ENCODE measurements at places on chromosomes 7 and 10. TPM values are rescaled to one million over a fixed set of nuclear protein-coding genes. Genes with fewer than 3 reads are reported as not detected.
A peak's percentile ranks its signal among the peaks of the same experiment; 100 is the strongest.

The TRPV5 gene
- not detected for total RNA-seq

DNA sequence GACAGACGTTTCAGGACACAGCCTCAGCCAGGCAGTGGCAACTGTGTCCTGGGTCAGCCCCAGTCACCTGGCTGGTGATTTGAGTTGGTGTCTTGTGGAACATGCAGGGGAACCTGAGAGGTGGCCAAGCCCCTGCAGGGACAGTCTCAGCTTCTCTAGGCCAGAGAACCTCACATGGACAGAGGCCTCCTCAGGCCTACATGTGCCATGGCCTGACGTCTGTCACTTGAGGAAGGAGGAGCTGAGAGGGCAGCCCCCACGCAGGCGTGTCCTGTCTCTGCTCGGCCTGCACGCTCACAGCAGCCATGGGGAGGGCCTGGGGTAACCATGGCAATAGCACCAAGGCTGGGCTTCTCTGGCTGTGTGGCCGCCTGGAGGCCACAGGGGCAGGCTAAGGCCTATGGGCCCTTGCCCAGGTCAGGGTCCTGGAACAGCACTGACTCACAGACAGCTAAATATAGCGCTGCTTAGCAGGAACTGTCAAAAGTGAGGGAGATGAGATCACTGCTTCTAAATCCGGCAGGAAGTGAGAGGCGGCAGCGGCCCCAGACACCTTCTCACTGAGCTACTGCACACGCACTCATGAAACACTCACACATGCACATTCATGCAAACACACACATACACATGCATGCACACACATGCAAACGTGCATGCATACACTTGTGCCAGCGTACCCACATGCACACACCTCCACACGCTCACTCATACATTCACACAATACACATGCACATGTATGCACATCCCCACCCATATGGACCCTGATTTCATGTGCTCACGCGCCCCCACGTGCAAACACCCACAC lies 57.0 kb downstream of the YKT6 start:
- peak; percentile 48 for DNase-seq

The LIPM gene
- total RNA-seq, result not detected

- DNase-seq, result no peak
Observed at GRCh38 chr7:49172639-49173038, 248.3 kb downstream of the CDC14C start.

The FAM241B gene
- total RNA-seq, result 1.2 TPM

The NPTX2 gene
- total RNA-seq, result 0.38 TPM

The SUN1 gene
- 41.5 TPM for total RNA-seq

GRCh38 chr10:76433161-76434005 lies 1002.0 kb downstream of the LRMDA start:
- no peak for DNase-seq

GRCh38 chr10:10564081-10564794 lies 453.4 kb upstream of the CELF2 start:
- DNase-seq, result no peak

GRCh38 chr7:57305192-57305748 lies 144.7 kb upstream of the ZNF716 start:
- no peak for DNase-seq

The GDF2 gene
- 7.2 TPM for total RNA-seq

GRCh38 chr10:33258967-33259366 lies 75.5 kb downstream of the NRP1 start:
- no peak for DNase-seq

DNA sequence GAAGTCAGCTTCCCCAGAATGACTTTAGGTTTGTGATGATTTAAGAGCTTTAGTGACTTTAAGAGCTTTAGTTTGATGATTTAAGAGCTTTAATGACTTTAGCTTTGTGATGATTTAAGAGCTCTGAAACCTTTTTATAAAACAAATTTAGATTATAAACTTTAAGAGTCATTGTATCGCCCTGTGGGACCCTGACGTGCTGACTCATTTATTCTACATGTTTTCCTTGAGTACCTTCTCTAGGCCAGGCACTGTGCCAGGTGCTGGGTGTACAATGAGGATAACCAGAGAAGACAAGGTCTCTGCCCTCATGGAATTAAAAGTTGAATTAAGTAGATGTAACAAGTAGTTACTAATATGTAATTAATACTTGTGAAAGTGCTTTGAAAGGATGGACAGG lies 45.4 kb downstream of the CNNM1 start:
- no peak for DNase-seq

DNA sequence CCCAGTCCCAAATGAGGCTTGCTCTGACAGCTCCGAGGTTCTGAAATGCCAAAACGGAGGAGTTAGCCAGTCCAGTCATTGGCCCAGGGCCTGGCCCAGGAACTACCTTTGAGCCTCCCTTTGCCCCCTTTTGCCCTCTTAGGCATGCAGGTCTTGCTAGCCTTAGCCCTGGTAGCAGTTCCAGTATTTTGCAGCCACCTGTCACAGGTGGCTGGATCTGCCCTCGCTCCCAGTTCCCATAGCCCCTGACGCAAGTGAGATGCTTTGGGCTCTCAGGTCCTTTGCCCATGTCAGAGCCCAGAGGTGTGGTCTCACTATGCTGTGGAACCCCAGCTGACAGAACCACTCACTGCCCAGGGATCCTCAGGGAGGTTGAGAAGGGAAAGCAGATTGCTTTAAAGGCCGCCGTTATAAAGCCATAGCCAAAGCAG lies 42.0 kb downstream of the GPRIN2 start:
- DNase-seq, result peak; percentile 50

The NEUROG3 gene
- not detected for total RNA-seq

The FHIP2A gene
- 23.4 TPM for total RNA-seq

GRCh38 chr7:66095010-66095409 lies 19.4 kb downstream of the ASL start:
- DNase-seq, result no peak

GRCh38 chr7:30896036-30896435 lies 15.6 kb upstream of the AQP1 start:
- no peak for DNase-seq

- DNase-seq, result no peak
Observed at GRCh38 chr7:20399521-20399920, 68.8 kb downstream of the ITGB8 start.

DNA sequence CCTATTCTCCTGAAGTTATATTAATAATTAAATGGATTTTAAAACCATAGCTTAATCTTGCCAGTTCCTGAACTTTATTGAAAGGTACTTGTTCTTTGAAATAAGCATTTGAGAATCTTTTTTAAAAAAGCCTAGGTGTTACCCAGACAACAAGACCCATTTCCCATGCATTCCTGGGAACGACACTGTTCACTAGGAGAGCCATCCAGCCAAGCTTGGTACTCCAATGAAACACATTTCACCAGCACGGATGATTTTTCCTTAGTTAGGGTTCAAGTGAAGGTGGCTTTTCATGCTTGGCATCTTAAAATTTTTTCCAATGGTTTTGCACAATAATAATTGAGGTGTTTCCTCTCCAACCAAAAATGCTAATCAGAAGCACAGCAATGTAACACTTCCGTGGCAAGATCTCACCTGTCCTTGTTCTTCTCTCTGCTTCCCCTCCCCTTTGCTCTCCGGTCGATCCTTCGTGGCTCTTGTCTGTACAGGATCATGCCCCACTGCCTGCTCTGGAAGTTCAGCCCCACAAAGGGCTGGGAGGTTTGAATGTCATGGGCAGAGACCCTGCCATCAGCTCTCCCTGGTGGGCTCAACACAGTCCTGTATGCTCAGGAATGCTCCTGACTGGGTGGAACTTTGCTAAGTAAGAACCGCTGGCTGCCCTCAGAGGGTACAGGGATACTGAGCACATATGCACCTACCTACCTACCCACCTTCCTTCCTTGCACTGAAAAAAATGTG lies 69.7 kb upstream of the AQP1 start:
- peak; percentile 14 for DNase-seq

The MAGI2 gene
- total RNA-seq, result 2.9 TPM

DNA sequence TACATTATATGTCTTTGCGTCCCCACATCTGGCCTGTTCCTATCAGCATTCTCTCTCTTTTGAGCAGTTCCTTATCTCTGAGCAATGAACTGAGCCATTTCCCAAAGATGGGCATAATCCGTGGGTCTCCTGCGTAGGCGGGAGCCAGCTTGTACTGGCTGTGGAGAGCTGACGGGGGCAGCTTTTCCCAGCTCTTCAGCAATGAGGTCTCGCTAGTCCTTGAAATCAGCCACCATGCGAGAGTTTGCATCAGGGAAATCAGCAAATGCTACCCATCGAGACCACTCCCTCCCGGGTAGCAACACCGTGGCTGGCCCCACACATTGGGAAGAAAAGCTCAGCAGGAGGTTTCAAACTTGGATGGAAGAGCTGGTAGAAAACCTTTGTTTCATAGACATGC lies 51.9 kb upstream of the FAM180A start:
- no peak for DNase-seq

GRCh38 chr10:122727426-122727825 lies 27.8 kb upstream of the C10orf120 start:
- DNase-seq, result no peak

The TBXAS1 gene
- 6.6 TPM for total RNA-seq

The ITGB8 gene
- total RNA-seq, result 1.3 TPM

- no peak for DNase-seq
Observed at GRCh38 chr10:82212753-82213152, 337.8 kb downstream of the NRG3 start.

The KCND2 gene
- total RNA-seq, result 0.03 TPM

DNA sequence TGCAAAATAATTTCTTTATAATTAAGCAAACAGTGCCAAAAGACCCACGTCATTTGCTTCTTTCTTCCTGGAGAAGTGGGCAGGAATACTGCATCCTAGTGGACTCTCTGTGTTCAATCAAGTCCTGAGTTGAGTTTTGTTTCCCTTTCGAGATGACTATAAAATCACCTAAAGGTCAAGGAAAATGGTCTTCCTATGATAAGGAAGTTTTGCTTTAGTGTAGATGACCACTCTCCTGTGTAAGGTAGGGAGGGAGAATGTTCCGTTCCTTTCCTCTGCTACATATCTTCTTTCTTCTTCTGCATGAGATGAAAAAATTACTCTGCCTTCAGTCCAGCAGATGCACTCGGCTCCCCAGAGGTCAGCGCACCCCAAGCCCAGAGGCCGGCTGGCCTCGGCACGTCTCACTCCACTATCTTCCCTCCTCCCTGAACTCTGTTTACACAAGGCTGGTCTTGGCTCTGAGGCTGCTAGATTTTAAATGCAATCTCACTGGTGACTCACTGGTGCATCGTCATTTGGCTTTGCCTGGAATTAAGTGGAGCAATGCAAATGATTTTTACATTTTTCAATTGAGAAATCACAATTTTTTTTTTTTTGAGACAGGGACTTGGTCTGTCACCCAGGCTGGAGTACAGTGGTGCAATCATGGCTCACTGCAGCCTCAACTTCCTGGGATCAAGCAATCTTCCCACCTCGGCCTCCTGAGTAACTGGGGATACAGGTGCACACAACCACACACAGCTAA lies 18.6 kb upstream of the VDAC2 start:
- DNase-seq, result peak; percentile 70

GRCh38 chr10:21297603-21298383 lies 227.7 kb downstream of the SKIDA1 start:
- DNase-seq, result no peak

The FRMD4A gene
- total RNA-seq, result 13.8 TPM

DNA sequence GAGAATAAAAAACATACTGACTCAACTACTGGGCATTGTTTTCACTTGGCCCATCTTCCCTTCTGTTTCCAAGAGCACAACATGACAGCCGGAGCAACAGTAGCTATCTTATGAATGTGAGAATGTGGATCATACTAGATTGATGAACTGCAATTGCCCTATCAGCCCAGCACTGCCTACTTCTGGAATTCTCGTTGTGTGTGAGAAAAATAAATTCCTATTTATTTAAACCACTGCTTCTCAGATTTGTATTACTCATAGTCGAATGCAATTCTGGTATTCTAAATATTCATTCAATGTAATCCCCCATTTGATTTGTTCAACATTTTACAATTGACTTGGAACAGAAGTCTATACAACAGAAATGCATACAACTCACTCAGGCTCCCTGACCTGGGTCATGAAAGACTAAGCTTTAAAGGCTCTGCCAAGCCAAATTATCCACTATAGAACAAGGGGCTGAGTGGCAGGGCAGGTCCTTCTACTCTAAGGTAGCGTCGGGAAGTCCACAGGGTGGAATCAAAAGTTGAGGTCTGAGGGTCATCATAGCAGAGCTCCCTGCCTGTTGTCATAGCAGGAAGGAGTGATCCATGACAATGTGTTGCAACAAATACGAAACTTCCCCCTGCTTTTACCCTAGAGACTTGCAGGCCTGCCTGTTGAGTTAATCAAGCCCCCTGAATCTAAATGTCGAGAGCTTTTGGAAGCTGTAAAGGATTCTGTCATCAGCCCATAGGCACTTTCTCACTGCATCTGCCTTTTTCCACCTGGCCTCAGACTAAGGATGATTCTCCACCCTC lies 12.4 kb upstream of the JAZF1 start:
- DNase-seq, result no peak

GRCh38 chr7:2219606-2220005 lies 13.1 kb downstream of the MAD1L1 start:
- DNase-seq, result no peak

DNA sequence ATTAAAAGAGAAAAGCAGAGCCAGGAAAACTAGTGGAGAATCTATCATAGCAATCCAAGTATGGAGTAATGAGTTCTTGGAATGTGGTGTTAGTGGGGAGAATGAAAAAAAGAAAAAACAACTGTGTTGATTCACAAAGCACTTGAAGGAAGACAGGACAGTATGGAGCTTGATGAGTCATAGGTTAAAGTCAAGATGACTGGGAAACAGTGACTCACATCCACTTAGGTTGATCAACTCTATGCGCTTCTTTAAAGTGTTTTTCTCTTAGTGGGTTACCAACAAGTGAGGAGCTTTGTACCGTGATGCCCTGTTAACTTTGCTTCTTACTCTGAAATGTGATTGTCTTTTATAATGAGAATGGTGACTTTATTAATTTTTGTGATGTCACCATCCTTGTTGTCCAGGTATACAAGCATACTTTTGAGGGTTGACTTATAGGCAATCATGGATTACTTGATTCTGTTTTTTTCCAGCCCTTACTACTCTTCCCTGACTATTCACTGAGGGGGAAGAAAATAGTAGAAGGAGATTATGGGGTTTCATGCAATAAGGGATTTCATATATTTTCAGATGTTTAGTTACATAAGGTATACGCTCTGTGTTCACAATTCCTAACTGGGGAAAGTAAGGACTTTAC lies 32.1 kb upstream of the MDFIC start:
- DNase-seq, result no peak

- DNase-seq, result no peak
Observed at GRCh38 chr7:36023033-36023560, 130.0 kb upstream of the EEPD1 start.

The TMEM270 gene
- total RNA-seq, result not detected

The GDF10 gene
- total RNA-seq, result 0.08 TPM

GRCh38 chr7:11714205-11714604 lies 117.8 kb downstream of the THSD7A start:
- DNase-seq, result no peak

- no peak for DNase-seq
Observed at GRCh38 chr7:124201768-124202349, 169.0 kb upstream of the TMEM229A start.

GRCh38 chr7:121085922-121086321 lies 97.4 kb downstream of the CPED1 start:
- no peak for DNase-seq

GRCh38 chr7:24936121-24936824 lies 43.7 kb downstream of the OSBPL3 start:
- no peak for DNase-seq

The ARHGEF35 gene
- 7.2 TPM for total RNA-seq
